ENCODE measurements at places on chromosomes 3 and 15. TPM values are rescaled to one million over a fixed set of nuclear protein-coding genes. Genes with fewer than 3 reads are reported as not detected.

DNA sequence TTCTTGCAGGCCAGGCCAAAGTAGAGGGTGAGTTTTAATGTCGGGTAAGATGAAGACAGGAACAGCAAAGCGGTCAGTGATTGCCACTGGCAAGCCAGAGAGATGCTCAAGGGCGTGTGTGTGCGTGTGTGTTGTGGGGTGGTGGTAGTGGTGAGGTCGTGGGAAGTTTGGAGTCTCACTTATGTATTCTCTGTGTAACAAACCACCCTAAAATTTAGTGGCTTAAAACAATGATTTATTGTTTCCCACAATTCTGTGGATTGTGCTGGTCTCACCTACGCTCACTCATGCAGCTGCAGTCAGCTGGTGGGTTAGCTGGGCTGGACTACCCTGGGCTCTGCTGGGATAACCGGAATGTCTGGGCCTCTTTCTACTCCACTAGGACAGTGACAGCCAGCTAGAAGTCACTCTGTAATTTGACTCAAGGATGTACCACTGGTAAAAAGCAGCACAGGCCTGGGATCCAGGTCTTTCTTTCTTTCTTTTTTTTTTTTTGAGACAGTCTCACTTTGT is 50.9 kb upstream of the BHLHE40 start:
- DNase-seq = no peak

AMIGO3 gene
- not detected for total RNA-seq

DNA sequence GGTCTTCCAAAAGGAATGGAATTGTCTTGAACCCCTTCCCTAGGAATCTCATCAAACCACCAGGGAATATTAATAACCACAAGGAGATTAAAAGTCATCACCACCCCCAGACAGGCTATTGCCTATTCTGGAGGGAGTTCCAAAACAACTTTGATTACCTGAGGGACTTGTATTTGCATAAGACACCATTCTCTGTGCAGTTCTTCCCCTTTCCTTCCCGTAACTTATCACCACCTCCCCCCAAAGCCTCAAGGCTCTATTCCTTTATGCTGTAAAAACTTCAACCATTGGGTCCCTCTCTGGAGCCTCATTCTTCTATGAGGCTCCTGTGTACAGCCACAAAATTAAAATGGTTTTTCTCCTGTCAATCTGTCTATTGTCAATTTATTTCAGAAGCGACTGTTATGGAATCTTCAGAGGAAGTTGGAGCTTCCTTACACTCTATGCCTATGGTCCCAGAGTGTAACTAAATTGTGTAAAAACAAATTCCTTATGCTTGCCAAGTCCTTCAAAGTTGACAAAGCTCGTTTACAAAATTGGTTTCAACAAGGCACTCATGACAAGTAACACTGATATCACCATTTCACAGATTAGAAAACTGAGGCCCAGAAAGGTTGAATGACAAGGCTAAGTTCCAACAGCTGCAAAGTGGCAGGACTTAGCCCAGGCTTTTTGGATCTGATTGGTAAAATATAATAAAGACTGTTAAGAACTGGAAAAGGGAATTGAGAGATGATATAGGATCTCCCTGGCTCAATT is 68.3 kb upstream of the HERC1 start:
- DNase-seq = no peak

IRAK2 gene
- total RNA-seq = 6.4 TPM

DNA sequence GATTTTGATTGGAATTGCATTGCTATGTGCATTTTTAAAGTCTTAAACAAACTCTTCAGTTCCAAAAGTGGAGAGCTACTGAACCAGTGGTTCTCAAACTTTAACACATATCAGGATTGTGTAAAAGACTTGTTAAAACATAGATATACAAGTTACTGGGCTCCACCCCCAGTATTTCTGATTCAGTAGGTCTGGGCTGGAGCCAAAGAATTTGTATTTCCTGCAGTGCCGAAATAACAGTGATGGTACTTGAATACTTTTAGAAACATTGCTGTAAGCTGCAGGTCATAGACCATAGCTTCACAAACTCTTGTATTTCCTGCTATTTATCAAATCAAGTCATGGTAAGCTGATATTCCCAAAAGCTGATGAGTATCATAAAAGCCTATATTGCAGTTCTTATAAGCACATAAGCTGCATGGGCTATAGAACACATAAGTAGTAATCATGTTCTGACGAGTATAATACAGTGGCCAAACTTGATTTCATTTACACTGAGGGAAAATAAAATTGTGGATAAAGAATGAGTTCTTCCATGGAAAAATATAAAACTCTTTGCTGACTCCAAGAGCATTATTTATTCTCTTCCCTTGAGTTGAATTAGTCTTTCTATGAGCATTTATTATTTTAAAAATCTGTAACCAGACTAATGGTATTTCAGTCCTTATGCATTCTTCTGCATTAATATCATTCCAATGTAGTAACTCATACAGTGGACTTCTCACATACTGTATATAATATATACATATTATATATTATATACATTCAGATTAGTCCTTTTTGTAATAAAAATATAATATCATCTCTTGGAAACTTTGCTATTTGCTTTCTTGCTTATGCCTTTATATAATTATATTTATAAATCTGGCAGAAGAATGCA is 550.5 kb upstream of the AGTR1 start:
- DNase-seq = no peak

DNA sequence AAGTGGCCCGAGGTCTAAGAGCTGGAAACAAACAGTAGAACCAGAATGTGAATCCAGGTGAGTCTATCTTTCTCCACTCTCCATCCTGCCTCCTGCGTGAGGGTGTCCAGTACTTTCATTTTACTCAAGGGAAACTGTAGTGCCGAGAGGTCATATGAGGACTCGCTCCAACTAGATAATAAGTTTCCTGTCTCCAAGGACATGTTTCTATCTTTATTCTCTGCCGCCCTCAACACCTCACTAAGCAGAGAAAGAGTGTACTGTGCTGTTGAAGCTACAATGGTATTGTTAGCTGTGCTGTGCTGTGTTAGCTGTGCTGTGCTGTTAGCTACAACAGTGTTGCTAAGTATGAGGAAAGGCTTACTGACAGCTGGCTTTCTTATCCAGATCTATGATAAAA is 137.9 kb upstream of the COL8A1 start:
- DNase-seq = no peak

GRCh38 chr15:39127151-39127790 is 453.6 kb upstream of the THBS1 start:
- DNase-seq = no peak

ITGB5 gene
- total RNA-seq = 138 TPM

- DNase-seq = no peak
These were observed 171.6 kb upstream of the MBNL1 start for GRCh38 chr3:152097120-152097519.

- DNase-seq = no peak
These were observed 18.2 kb upstream of the WDR49 start for GRCh38 chr3:167671878-167672427.

DNA sequence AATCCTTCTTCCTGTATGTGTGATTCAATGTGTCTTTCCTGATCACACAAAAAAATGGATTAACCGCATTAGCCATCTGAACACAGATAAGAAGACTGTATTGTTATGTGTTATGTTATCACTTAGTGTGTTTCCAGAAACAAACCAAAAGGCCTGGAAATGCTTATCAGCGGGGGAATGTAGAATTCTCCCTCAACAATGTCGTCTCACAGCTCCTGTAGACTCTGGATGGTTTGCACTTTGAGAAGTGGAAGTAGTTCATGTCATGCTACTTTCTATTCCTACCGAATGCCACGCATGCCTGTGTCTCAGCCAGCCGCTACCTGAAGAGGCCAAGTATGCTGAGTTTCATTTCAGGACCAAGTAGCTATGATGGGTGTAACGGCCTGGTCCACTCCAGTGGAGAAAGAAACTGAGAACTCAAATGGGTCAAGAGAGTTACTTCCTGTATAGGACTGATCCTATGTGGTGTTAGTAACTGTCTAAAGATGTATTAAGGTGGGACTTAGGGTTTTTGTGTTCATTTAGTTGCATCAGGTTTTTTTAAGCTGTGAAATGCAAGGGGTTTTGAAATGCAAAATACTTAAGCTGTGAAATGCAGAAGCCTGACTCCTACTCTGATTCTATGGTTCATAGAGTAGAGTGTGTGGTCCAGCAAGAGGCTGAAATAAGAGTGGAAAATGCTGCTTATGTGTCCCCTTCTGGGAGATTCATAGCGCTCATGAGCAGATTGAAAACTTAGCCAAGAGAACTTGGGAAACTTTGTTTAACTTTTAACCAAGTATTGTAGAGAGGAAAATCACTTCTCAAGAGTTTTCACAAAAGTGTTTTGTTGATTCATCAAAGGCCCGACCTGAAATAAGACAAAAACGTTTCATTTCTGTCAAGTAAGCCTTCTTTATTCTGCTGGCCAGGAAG is 118.5 kb upstream of the LMOD3 start:
- DNase-seq = no peak

DNA sequence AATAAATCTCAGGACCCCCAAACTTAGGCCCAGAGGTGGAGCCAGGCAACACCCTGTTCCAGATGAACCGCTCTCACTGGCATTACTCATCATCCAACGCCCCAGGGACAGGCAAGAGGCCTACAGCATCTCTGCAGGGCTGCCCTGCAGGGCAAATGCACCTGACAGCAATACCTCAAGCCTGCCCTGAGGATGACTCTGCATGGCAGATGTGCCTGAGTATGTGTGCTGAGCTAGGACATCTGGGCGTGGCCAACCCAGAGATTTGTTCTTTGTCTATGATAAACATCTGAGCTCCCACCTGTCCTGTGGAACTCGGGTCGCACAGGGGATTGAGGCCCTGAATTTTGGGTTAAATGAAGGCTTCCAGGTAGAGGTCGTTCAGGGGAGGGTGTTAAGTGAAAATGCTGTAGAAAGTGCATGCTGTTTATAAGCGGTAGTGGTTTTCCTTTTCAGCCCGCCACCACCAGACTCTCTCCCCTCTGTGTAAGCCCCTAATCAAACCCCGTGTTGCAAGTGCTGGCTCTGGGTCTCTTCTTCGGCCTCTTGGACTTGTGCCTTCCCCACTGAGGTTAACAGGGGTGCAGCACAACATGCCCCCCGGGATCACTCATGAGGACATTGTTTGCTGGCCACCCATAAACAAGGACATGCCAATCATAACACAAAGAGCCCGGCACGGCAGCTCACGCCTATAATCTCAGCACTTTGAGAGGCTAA is 92.3 kb downstream of the ATP10A start:
- no peak for DNase-seq

C3orf85 gene
- not detected for total RNA-seq

SI gene
- total RNA-seq = not detected

TTC14 gene
- total RNA-seq = 78.5 TPM

- DNase-seq = no peak
These were observed 68.6 kb downstream of the ARPP21 start for GRCh38 chr3:35707904-35708303.

MUC13 gene
- total RNA-seq = not detected

TGM5 gene
- total RNA-seq = not detected

DAZL gene
- not detected for total RNA-seq

- DNase-seq = no peak
These were observed 2.8 kb upstream of the ILDR1 start for GRCh38 chr3:122024800-122025199.

DNA sequence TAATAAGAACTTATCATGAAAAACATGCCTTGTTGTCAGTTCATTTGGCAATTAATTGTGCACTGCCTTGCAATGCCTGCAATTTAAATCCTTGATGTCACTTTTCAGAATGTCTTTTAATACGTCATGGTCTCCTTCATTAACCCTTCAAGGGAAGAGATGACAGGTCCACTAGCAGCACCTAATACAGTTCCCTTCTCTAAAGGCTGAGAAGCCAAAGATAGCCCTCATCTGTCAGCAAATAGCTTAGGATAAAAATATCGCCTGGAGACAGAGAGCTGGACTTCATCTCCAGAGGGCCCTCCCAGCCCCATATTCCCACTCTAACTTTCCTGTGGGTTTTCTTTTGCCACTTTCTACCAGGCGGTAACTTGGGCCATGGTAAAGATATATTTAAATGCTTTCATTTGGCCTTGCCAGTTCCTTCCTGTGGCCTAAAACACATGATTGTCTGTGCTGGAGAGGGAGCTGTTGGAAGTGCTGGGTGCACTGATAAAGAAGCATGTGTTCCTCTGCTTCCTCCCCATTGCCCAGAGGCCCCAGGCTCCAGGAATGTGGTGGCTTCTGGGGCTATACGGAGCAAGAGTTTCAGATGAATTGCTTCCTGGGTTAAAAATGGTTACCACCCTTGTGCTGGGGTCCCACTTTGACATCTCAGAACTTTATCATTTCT is 76.3 kb upstream of the UMPS start:
- DNase-seq = no peak

DNA sequence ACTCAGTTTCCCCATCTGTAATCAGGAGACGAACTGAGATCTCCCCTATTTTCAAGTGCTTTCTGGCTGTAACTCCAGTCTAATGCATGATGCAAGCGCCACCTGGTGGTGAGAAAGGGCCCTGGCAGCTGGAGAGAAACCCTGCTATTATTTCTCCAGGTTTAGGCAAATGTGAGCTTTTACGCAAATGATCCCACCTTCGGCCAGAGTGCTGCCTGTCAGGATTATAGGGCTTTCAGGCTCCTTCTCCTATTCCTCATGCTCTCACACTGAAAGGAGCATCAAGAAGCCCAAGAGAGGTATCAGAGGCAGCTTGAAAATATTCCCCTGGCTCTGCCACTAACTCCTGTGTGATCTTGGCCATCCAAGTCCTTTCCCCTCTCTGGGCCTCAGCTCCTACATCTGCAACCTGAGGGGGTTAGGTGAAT is 93.9 kb upstream of the RASGRF1 start:
- peak; percentile 89 for DNase-seq

- DNase-seq = no peak
These were observed 99.8 kb upstream of the HERC1 start for GRCh38 chr15:63933522-63933921.

CPNE4 gene
- total RNA-seq = 0.18 TPM

- DNase-seq = no peak
These were observed 222.8 kb upstream of the TLE3 start for GRCh38 chr15:70320482-70320881.

DNA sequence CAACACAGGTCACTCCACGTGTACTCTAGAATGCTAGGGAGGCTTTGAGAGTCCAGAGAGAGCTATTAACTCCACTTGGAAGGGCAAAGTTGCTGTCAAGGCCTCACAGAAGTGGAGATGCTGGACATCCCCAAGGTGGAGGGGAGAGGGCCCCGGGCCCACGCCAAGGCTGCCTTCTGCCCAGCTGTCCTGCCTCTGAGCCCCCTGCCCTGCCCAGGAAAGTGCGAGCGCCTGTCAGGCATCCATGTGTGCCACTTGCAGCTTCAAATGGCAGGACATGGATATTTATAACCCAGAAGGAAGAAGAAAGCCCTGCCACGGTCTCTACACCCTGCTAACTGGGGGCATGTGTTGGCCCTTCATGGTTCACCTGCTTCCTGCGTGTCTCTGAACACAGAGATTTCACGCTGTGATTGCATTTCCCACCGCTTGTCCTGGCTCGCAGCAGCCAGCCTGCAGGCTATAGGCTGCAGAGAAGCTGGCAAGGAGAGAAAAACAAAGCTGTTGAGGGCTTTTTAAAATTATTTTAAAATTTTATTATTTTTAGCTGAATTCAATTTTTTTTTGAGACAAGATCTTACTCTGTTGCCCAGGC is 17.0 kb downstream of the ANKDD1A start:
- no peak for DNase-seq

- no peak for DNase-seq
These were observed 113.4 kb downstream of the CHST2 start for GRCh38 chr3:143232981-143233380.
